Colonic mucosa (tissue), 4 donors: ENCODE measurements at places on chromosomes 11 and 22. TPM values are rescaled to one million over a fixed set of nuclear protein-coding genes. Genes with fewer than 3 reads are reported as not detected.

DNA sequence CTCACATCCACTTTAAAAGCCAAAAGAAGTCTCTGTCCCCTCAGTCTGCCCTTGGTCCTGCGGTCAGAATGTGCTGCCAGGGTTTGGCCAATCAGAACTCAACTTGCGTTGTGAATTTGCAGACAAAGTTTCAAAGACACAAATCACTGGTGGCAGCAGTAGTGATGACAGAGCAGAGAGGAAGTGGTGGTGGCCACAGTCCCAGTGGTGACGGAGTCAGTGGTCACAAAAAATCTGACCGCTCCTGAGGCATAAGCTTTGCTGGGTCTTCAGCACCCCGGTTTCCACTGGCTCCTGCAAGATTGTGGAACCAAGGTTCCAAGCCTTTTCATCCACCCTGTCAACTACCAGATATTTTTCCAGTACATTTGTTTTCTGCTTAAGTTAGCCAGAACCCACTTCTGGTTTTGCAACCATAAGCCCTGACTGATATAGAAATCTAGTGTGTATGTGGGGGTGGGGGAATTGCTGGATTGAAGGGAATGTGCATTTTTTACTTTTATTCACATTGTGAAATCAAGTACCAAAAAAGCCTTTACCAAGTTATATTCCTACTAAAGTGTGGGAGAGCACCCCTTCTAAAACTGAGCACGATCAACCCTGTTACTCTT lies 112.3 kb downstream of the TMPRSS5 start:
- DNase-seq = no peak

The STK33 gene
- total RNA-seq = 3.7 TPM

The SVIP gene
- 20.6 TPM for total RNA-seq

The EIF4ENIF1 gene
- total RNA-seq = 25.2 TPM

The MTNR1B gene
- not detected for total RNA-seq

The YPEL1 gene
- 2.9 TPM for total RNA-seq
